ENCODE measurements at places on chromosomes 1 and 21. TPM values are rescaled to one million over a fixed set of nuclear protein-coding genes. Genes with fewer than 3 reads are reported as not detected.
A peak's percentile ranks its signal among the peaks of the same experiment; 100 is the strongest.

- no peak overlapping the region for H3K4me3 ChIP-seq
- no peaks in the 10 kb centered on the region for H3K27me3 ChIP-seq
- no peak for DNase-seq
- peaks cover 36% of the 10 kb centered on the region for H3K4me1 ChIP-seq
- no peak overlapping the region for H3K27ac ChIP-seq
Observed at GRCh38 chr1:32187850-32188249, 8.4 kb downstream of the TXLNA start.

GRCh38 chr1:1623181-1623630 lies 7.9 kb downstream of the MIB2 start:
- no peaks in the 10 kb centered on the region for H3K4me1 ChIP-seq
- H3K27me3 ChIP-seq = no peaks in the 10 kb centered on the region
- no peaks in the 10 kb centered on the region for H3K36me3 ChIP-seq
- no peak overlapping the region for H3K4me3 ChIP-seq

The OXCT2 gene
- 3.8 TPM for total RNA-seq

The C1orf21 gene
- 4.1 TPM for total RNA-seq

The LYPD8 gene
- total RNA-seq = not detected

- no peaks in the 10 kb centered on the region for H3K36me3 ChIP-seq
- no peak overlapping the region for H3K4me3 ChIP-seq
- no peak overlapping the region for H3K27ac ChIP-seq
- peaks cover 8% of the 10 kb centered on the region for H3K4me1 ChIP-seq
Observed at GRCh38 chr21:34783815-34784214, 115.0 kb downstream of the CLIC6 start.

The MX2 gene
- 30.2 TPM for total RNA-seq

DNA sequence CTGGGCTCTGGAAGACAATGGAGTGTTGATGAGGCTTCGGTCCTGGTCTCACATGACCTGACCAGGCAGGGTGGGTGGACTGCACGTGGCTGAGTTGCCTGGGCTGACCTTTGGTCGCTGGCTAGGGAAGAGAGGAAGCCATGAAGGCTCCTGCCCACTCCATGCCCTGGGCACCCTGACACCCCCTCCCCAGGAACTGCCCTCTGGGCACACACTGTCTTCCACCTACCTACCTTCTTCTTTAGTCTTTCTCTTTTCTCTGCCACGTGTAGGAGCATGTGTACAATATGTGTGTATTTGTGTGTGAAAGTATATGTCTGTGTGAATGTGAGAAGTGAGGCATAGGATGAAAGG lies 15.1 kb downstream of the POU3F1 start:
- peaks cover 50% of the 10 kb centered on the region for H3K4me1 ChIP-seq
- no peak overlapping the region for H3K27ac ChIP-seq
- H3K4me3 ChIP-seq = no peak overlapping the region
- peaks cover 3% of the 10 kb centered on the region for H3K27me3 ChIP-seq
- peaks cover 3% of the 10 kb centered on the region for H3K36me3 ChIP-seq

The DIO1 gene
- not detected for total RNA-seq

GRCh38 chr1:191101960-191102359 lies 624.3 kb upstream of the BRINP3 start:
- no peak overlapping the region for H3K4me3 ChIP-seq
- DNase-seq = no peak
- no peaks in the 10 kb centered on the region for H3K36me3 ChIP-seq
- H3K4me1 ChIP-seq = no peaks in the 10 kb centered on the region
- no peaks in the 10 kb centered on the region for H3K27me3 ChIP-seq

The CACNA1S gene
- not detected for total RNA-seq

GRCh38 chr1:189550498-189550897 lies 927.2 kb downstream of the BRINP3 start:
- no peak for DNase-seq
- no peak overlapping the region for H3K27ac ChIP-seq
- no peaks in the 10 kb centered on the region for H3K27me3 ChIP-seq
- no peaks in the 10 kb centered on the region for H3K4me1 ChIP-seq
- no peaks in the 10 kb centered on the region for H3K36me3 ChIP-seq

- H3K4me3 ChIP-seq = peak overlapping the region; percentile 69
- H3K4me1 ChIP-seq = peaks cover 6% of the 10 kb centered on the region
- no peak overlapping the region for H3K27ac ChIP-seq
- H3K27me3 ChIP-seq = peaks cover 4% of the 10 kb centered on the region
- peaks cover 4% of the 10 kb centered on the region for H3K36me3 ChIP-seq
Observed at GRCh38 chr21:41952568-41953248, 1.1 kb downstream of the C2CD2 start.

DNA sequence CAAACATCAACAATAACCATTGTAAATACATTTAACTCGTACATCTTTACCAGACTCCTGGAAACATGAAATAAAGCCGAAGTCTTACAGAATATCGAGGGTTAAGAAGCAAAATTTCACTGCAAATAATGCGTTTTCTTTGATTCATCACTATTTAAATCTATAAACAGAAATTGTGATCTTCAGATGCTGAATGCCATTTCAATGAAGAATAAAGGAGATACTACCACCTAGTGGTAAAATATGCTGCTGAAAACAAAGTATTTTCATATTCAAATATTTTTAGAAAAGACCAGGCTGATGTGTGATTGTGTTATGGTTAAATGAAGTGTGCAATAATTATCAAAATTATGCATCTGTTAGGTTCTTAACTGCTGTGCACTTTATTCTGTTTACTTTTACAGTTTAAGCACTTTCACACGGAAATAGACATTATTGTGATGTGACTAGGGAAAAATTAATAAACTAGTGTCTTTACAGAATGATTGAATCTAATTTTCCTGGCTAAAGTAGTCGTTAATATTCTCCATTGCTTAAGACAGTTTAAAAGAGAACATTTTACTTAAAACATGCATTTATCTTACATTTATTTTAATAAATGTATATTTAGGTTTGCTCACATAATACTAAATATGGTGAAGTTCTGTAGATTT lies 1093.1 kb downstream of the MRPL39 start:
- no peak overlapping the region for H3K4me3 ChIP-seq
- H3K4me1 ChIP-seq = no peaks in the 10 kb centered on the region
- H3K27me3 ChIP-seq = no peaks in the 10 kb centered on the region
- no peak for DNase-seq
- no peaks in the 10 kb centered on the region for H3K36me3 ChIP-seq
- H3K27ac ChIP-seq = no peak overlapping the region

GRCh38 chr1:10511494-10511885 lies 36.7 kb downstream of the PEX14 start:
- no peaks in the 10 kb centered on the region for H3K36me3 ChIP-seq
- peak overlapping the region; percentile 40 for H3K4me3 ChIP-seq
- H3K27me3 ChIP-seq = no peaks in the 10 kb centered on the region
- peak overlapping the region; percentile 91 for H3K27ac ChIP-seq

DNA sequence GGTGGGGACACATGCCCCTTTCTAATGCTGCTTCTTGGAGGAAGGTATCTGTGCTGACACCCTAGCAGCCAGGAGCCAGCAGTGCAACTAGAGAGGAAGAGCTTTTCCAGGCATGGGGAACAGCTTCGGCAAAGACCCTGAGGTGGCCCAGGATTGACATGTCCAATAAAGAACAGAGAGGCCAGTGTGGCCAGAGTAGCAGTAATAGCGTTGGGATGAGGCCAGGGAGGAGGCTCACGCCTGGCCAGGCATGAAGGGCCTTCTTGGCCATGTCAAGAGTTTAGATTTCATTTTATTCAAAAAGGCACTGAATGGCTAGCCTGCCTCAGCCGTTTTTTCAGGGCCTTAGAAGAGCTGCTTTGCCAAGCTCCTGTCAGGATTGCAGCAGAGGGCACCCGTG lies 16.3 kb upstream of the ADAMTSL4 start:
- peaks cover 3% of the 10 kb centered on the region for H3K4me1 ChIP-seq
- no peak for DNase-seq
- H3K4me3 ChIP-seq = no peak overlapping the region
- H3K36me3 ChIP-seq = no peaks in the 10 kb centered on the region
- peak overlapping the region; percentile 16 for H3K27ac ChIP-seq
- H3K27me3 ChIP-seq = no peaks in the 10 kb centered on the region

- H3K27ac ChIP-seq = no peak overlapping the region
- DNase-seq = no peak
Observed at GRCh38 chr1:222299524-222299923, 248.4 kb downstream of the HHIPL2 start.

DNA sequence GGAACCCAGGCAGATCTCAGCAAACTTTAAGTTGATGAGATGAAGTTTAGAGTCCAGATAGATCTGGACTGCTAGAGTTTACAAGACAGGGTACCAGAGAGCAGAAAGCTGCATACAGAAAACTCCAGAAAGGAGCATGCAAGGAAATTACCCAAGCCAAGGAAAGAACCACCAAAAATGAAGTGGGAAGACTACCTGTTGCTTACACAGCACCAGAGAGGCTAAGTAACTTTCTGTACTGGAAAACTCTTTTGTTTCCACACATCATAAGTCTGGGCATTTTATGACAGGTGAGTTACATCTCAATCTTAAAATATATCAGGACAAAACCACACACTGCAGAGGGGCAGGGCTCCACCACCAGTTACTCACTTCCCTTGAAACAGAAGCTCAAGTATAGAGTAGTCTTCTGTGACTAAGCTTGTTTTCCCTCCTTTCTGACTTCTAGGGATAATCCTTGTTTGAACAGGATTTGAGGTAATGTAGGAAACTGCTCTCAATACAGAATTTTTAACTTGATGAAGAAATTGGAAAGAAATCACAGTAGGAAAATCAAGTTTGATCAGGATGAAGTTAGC lies 17.4 kb upstream of the GJA9 start:
- H3K36me3 ChIP-seq = no peaks in the 10 kb centered on the region
- no peaks in the 10 kb centered on the region for H3K4me1 ChIP-seq
- no peak overlapping the region for H3K4me3 ChIP-seq
- no peak overlapping the region for H3K27ac ChIP-seq
- no peaks in the 10 kb centered on the region for H3K27me3 ChIP-seq

The SELP gene
- total RNA-seq = 1.1 TPM

DNA sequence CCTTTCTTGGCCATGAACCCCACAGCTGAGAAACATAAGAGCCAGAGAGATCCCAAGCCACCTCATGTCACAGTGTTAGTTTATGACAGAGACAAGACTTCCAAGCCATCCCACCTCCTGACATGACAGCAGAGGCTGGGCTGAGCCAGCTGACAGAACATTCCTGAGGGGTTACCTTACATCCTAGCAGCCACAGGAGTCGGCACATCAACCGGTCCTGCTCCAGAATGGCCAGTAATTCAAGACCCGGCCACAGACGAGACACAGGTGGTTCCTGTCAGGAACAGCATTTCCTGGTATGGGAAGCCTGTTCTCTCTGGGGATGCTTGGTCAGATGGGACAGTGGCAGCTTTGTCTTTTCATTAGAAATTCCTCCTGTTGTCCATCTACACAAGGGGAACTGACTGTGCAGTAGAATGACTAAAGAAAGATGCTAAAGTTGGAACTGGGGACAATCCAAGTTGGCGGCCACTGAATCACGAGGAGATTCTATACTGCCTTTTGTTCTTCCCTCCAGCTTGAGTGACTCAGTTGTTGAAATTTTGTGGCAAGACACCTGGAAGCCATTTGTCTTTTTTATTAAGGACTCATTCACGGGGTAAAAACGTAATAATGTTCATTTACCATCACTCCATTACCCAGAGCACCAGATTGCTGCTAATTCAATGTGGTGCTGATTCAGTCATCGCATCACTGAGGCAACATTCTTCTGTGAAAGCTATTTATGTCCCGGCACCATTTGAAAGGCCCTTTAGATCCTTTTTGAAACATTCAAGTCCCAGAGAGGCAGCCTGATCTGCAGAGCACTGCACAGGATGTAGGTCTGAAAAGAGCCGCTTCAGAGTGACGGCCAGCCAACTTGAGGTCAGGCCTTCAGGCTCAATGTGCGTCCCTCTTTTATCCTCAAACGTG lies 37.2 kb upstream of the NPL start:
- no peak overlapping the region for H3K4me3 ChIP-seq
- peaks cover 2% of the 10 kb centered on the region for H3K4me1 ChIP-seq
- no peak for DNase-seq
- H3K27ac ChIP-seq = no peak overlapping the region
- no peaks in the 10 kb centered on the region for H3K36me3 ChIP-seq

GRCh38 chr1:48617252-48617651 lies 145.2 kb upstream of the SPATA6 start:
- no peak overlapping the region for H3K27ac ChIP-seq
- H3K4me1 ChIP-seq = no peaks in the 10 kb centered on the region
- peaks cover 33% of the 10 kb centered on the region for H3K27me3 ChIP-seq
- no peak overlapping the region for H3K4me3 ChIP-seq

The OPTC gene
- not detected for total RNA-seq

DNA sequence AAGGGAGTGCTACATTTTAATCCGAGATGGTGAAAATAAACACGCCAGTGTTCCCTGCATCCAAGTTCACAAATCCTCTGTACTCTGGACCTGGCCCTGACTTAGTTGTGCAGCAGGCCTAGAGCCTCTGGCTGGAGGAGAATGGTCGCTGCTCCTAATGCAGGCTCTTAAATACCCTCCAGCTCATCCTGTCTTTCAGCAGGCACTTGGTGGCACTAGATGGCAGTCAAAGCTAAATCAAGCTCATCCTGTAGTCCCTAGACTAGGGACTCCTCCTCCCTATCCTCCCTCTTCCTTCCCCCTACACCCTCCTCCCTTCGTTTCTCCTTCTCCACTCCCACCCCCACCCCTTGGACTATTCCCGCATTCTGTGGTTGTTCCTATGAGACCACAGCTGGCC lies 41.6 kb upstream of the MTR start:
- H3K4me3 ChIP-seq = no peak overlapping the region
- H3K27me3 ChIP-seq = peaks cover 4% of the 10 kb centered on the region
- DNase-seq = no peak
- H3K36me3 ChIP-seq = no peaks in the 10 kb centered on the region

Measured in activated naive CD8-positive, alpha-beta T cell treated with anti-CD3 and anti-CD28 coated beads for 36 hours (primary cell).